ENCODE measurements at places on chromosomes 2 and 18.

- no peak for DNase-seq
Observed at GRCh38 chr18:49926106-49926745, 112.9 kb upstream of the ACAA2 start.

DNA sequence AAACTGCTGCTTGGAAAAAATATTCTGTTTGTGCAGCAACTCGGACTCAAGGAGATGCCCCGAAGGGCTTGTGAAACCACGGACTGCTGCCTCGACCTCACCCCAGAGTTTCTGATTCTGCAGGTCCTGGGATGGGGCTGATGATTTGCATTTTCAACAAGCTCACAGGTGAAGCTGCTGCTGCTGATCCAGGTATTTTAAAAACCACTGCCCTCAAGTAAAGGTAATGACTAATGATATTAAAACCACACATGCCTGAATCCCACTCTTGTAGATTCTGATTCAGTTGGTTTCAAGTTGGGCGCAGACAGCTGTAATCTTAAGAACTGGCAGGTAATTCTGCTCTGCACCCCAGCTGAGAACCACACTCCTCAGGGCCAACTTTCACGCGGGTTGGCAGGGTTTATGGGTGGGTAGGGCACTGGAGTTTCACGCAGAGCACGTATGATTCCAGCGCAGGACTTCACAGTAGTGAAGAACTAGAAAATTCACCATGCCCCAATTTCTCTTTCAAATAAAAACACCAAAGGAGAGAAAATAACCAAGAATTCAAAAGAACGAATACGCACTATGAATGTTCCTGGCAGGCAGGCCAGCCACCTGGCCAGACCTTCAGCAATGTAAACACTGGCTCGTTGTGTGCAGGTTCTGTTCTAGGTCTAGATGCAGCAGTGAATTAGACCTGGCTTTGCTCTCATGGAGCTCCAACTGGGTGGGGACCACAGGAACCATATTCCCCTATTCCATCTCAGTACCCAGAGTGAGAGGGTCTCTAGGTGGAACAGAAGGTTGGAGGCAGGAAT, 74.6 kb upstream of the ZFP36L2 start:
- no peak for DNase-seq

DNA sequence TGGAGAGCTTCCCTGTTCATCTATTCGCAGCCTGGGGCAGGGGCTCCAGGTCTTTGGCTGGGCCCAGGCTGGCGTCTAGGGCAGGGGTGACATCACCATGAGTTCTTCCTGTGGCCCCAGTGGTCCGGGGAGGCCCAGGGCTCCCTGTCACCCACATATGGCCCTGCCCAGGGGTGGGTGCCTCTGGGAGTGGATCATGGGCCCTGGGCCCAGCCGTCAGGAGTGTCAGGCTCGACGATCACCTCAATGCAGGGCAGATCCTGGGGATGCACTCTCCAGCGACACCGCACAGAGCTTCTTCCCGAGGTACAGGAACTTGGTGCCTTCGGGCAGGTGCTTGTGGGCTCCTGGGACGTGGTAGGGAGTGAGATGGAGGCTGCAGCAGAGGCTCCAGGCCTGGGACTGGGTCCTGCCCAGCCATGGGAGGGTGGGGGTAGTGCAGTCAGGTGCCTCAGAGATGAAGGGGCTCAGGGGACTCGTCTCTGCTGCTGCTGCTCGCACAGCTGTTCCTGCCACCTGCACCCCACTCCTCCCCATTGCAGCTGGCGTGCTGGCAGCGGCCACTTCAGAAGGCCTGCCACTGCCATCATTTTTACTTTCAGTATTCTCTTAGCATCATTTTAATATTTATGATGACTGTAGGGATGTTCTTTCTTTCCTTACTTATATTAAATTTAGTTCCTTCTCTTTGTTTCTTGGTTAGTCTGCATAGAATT, 196.0 kb upstream of the VRK2 start:
- no peak for DNase-seq

- no peak for DNase-seq
Observed at GRCh38 chr18:76448256-76449110, 46.6 kb downstream of the ZNF516 start.

- no peak for DNase-seq
Observed at GRCh38 chr2:67018301-67018700, 378.8 kb upstream of the ETAA1 start.

DNA sequence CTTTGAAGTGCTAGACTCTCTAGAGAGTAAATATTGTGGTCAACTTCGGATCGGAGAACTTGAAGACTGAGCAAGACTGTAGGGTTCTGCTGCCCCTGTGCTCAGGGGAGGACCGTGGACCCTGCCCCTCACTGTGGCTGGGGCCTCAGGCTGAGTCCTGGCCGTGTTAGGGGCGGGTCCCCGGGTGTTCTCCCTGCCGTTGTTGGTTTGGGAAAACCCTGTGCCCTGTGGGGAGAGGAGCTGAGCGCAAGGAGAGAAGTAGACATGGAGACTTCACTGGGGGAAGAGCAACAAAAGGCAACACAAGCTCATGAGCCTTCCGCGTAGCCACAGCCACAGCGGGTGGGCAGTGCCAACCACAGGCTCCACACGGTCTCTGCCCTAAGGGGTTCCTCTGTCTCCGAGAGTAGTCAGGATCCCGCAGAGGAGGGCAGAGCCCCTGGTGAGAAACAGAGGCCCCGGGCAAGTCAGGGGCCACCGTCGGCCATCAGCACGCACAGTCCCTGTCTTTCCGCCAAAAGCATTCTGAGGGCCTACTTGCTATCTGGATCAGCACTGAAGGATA, 53.1 kb downstream of the NTSR2 start:
- DNase-seq = no peak

DNA sequence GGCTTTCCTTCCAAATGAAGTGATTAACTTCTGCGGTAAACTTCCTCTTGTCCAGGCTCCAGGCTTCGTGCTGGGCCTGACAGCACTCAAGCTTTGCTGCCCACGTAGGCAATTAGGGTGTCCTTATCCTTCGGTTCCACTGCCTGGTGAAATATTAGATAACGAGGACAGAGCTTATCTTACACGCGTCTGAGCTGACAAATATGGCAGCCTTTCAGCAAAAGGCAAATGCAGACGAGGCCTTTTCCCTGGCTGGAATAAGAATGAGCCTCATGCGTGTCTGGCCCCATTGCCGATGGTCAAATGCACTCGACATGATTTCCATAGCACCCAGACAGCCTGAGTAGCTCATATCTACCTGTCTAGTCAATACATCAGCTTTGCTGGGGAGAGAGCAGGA, 141.5 kb downstream of the FAM210A start:
- no peak for DNase-seq

GRCh38 chr2:65277791-65278483, 50.3 kb downstream of the ACTR2 start:
- no peak for DNase-seq

- no peak for DNase-seq
Observed at GRCh38 chr2:111912547-111912946, 14.1 kb downstream of the MERTK start.

DNA sequence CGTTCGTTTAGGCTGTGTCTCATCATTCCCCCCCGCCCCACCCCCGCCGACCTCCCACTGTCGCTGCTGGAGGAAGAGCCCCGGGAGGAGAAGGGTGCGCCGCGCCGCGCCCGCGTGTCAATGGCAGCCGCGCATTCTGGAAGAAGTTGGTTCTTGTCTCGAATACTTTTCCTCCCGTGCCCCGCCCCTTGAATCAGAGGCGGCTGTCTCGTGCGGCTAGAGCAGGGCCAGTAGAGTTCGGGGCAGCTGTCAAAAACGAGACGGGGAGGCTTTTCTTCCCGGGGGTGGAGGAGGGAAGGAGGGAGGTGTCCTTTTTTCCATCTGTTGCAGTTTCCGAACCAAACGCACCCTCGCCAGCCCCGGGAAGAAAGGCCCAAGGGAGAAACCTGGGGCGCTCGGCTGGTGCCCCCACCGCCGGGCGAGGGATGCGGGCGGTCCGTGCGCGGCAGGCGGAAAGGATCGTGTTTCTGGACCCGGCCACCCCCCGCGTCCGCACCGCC, 410 bp upstream of the TGIF1 start:
- DNase-seq = peak; percentile 63

GRCh38 chr2:80007777-80008503, 296.6 kb downstream of the LRRTM1 start:
- no peak for DNase-seq

DNA sequence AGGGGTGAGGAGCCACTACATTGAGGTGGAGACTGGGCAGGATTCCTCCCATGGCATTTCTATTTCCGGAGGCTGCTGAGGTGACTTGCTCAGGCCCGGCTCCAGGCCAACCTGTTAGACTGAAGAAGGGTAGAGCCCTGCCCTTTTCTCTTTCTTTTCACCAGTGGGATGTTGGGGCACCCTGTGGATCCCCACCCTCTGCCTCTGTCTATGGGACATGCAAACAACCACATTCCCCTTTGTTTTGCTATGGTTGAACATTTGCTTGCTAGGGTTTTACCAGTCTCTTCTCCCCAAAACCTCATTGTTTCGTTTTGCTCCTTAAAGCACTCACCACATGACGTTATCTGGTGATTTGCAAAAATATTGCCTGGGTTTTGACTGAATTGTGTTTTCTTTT, 183.3 kb downstream of the ARL4C start:
- no peak for DNase-seq

GRCh38 chr2:37707393-37707792, 36.0 kb upstream of the CDC42EP3 start:
- no peak for DNase-seq

DNA sequence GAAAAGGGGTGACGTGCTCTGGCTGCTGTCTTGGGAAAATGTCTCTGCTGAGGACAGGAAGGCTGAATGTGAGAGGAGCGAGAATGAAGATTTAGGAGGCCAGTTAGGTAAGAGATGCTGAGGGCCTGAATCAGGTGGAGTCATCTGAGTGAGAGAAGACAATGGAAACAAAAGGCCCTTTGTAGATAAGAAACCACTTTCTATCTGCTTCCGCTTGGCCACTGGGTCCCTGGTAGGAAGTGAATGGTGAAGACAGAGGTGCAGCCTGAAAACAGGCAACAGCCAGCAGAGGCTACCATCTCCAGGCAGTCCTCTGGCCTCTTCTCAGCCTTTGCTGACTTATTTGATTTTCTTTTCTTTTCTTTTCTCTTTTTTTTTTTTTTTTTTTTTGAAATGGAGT, 374.0 kb upstream of the SLC14A2 start:
- no peak for DNase-seq

GRCh38 chr2:230874876-230875275, 10.1 kb downstream of the ITM2C start:
- DNase-seq = no peak

DNA sequence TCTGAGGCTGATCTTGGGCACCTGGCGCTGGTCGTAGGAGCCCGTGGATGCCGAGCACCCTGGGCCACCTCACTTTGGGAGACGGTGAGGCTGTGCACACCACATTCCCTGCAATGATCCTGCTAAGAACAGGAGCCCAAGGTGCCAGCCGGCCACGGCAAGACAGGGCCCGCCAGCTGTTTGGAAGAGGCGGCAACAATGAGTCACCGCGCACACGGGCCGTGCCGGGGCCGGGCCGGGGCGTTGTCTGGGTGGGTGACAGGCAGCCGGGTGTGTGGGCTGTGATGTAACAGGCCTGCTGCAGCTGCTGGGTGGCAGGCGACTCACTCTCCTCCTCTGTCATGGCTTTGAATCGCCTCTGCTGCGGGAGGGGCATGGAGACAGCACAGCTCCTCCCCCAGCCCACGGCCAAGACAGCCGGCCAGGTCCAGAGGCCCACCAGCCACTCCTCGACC, 49.7 kb upstream of the ODC1 start:
- peak; percentile 46 for DNase-seq

DNA sequence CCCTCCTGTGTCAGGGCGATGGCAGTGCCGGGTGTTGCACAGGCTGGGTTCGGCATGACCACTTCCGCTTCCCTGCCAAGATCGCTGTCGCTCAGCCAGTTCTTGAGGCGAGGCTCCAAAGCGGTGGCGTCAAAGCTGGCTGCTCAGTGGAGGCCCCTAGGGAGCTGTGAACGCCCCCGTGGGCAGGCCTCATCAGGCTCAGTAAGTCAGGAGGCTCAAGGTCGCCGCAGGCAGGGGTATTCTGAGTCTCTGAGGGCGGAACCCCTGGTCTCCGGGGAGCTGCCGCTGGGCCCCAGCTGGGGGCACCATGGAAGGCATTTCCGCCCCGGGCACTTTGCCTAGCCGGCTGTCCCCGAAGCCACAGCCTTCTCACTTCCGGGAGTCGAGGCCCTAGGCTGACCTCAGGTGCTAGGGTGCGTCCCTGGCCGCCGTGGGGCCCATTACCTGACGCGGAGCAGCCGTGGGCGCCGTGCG, 210.4 kb downstream of the SOCS6 start:
- no peak for DNase-seq

- DNase-seq = no peak
Observed at GRCh38 chr18:47549021-47549540, 297.6 kb upstream of the SKOR2 start.

GRCh38 chr2:168662651-168663208, 139.7 kb upstream of the NOSTRIN start:
- DNase-seq = no peak

- no peak for DNase-seq
Observed at GRCh38 chr2:234025891-234026401, 24.6 kb upstream of the SPP2 start.

DNA sequence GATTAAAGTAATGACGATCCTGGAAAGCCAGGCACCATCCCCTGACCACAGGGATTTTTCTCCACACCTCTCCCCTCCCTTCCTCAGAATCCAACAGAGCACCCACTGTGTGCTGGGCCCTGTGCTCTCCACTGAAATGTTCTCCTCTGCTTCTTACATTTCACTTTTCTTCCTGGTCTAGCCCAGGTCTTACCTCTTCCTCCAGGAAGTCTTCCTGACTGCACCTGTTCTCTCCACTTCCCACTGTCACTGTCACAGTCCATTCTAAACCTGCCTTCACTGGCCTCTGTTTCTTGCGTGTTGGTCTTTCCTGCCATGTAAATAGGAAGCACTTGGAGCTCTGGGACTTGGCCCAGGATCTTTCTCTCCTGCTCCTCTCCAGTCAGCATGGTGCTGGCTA, 7.4 kb upstream of the NGEF start:
- DNase-seq = no peak

DNA sequence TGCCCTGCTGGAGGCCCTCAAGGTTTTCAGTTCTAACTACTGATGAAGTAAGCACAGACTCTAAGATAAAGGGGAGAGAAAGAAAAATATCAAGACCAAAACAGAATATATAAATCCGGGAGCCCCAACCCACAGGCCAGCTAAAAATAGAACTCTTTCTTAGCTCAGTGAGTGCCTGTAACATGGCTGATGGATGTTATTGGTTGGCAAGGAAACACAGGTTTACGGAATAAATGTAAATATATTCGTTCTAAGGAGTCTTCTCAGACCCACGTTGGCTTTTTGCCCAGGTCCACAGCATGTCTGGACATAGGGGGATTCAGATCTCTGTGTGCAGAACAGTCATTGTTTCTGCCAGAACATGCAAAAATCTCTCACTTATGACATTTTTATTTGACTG, 139.0 kb upstream of the SERPINE2 start:
- DNase-seq = no peak
